Activated T-helper 2 cell treated with anti-CD3 and anti-CD28 coated beads, Interferon-gamma antibody, Interleukin-2, Interleukin-4, amounts not matched to agents 10 μg/mL and 5 μg/mL and 100 μg/mL, durations not matched to agents 14 hours and 24 hours and 36 hours (primary cell): ENCODE measurements at places on chromosomes 7 and 10.

DNA sequence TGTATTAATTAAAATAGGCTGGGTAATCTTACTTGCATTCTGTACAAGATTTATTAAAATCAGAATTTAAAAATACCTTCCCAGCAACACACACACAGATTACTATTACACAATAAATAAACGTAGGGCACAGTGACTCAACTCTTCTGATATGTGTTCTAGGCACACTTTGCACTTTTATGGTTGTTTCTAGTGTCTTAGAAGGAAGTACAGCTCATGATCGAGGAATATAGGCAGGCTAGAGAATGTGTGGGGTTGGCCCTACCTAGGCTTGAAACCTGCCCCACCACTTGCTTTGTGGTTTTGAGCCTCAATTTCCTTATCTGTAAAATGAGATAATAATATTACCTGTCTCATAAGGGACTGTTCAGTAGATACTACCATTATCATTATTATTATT, 30.5 kb downstream of the ARMC3 start:
- DNase-seq, result no peak

GRCh38 chr7:28389504-28390395, 22.6 kb upstream of the CREB5 start:
- DNase-seq, result no peak

GRCh38 chr10:27724287-27724686, 21.3 kb downstream of the MKX start:
- no peak for DNase-seq

DNA sequence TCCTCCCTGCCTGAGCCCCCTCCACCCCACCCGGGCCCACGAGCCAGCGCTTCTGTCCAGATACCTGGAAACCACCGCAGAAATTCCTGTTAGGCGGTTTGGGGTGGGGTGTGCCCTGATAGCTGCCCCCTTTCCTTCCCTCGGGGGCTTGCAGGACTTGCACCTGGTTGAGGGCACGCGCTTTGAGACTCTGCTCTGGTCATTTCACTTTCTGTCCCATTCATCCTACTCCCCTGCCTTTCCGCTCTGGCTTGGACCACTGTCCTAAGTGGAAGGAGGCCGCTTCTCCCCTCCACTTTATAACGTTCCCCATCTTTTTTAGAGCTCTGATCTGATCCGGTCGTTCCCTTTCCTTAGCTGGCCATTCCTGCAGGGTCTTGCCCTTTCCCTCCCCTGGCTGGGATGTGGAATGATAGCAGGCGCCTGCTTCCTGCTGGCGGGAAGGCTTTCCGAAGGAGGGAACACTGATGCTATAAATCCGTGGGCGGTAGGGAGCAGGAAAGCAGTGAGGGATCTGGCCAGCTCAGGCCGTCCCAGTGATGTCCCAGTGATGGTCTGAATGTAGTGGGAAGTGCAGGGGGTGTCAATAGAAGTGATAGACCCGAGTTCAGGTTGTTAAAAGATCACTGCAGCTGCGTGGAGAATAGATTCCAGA, 852 bp upstream of the PRKAR1B start:
- DNase-seq, result no peak

DNA sequence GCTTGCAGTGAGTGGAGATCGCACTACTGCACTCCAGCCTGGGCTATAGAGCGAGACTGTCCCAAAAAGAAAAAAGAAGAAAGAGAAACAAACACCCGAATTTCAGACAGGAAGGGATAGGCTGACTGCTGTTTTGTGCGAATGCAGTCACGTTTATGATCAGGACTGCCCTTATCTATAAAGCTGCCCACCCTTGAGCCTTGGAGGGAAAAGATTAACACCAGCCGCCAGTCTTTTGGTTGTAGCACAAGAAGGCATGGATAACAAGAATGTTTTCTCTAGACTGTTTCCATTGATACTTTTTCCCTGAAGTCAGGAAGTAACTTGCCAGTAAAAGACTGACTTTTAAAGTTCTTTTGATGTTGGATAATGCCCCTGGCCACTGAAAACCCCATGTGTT, 314.0 kb downstream of the BICC1 start:
- no peak for DNase-seq

DNA sequence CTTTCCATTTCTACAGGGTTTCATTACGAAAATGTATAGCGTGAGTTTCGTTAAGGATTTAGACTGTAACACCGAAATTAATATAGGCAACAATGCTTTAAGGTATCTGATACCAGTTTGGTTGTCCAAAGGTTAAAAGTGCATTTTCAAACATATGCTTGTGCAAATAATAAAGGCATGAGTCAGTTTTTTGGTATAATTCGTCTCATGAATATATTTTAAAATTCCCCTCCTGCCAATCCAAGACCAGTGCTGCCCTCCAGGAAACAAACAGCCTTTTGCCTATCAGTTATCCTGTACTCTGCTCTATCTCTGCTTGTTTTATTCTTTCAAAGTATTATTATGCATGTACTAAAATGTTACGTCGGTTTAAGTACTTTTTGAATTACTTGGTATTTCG, 2.0 kb downstream of the LCOR start:
- DNase-seq, result no peak

- no peak for DNase-seq
Measured at GRCh38 chr7:154631162-154631561, 371.8 kb downstream of the PAXIP1 start.

- DNase-seq, result no peak
Measured at GRCh38 chr10:10542477-10542876, 475.2 kb upstream of the CELF2 start.

DNA sequence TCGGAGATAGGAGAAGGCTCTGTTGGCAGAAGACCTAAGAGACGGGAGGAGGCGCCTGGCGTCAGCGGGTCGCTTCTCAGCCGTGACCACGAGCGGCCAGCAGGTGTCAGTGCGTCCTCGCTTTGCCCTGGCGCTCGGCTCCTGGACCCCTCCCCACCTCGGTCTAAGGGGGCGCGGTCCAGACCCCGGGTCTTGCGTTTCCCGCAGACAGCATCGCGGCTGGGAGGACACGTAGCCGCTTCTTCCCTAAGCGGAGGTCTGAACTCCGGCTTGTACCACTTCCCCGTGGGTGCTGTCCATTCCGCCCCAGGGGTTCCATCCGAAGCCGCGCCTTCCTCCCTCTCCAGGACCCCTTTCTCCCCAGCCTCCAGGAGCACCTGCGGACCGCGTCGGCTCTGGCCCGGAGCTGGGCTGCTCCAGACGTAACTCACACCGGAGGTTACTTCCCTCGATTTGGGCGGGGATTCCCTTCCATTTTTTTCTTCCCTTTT, 593 bp upstream of the ADRA2A start:
- DNase-seq, result peak; percentile 23

DNA sequence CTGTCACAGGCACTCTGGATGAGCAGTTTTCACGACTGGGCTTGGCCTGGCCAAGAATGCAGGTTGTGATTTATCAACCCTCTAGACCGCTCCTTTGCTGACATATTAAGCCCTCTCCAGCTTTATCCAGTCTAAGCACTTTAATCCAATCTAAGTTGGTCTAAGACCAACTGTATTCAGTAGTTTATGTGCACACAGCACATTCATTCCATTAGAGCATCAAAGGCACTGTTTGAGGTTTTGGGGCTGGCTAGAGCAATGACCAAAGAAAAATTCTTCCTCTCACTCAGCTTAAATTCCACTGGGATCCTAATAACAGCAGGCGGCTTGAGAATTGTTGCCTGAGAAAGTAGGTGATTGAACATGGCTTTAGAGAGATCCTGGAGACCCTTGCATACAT, 176.0 kb upstream of the INSYN2A start:
- DNase-seq, result no peak
